ENCODE measurements at places on chromosomes 2 and 18. TPM values are rescaled to one million over a fixed set of nuclear protein-coding genes. Genes with fewer than 3 reads are reported as not detected.

SCYGR4 gene
- total RNA-seq = not detected

TNP1 gene
- total RNA-seq = not detected

CENPA gene
- total RNA-seq = 27.7 TPM

SCN3A gene
- total RNA-seq = not detected

SLC5A7 gene
- not detected for total RNA-seq

CDH2 gene
- 0.61 TPM for total RNA-seq

SLC9A2 gene
- not detected for total RNA-seq

CERS6 gene
- 22.4 TPM for total RNA-seq

GCKR gene
- not detected for total RNA-seq

PREPL gene
- total RNA-seq = 23.7 TPM

ANKRD23 gene
- total RNA-seq = 18.4 TPM

PPP4R1 gene
- total RNA-seq = 48.9 TPM

Measured in T-helper 1 cell treated with Interleukin-12 subunit alpha and Interleukin-12 subunit beta and Interleukin-4 antibody, amounts not matched to agents 30 ng/mL and 1 ng/mL, for 36 hours (primary cell).